Foreskin fibroblast (primary cell): ENCODE measurements at places on chromosomes 1 and 21.

DNA sequence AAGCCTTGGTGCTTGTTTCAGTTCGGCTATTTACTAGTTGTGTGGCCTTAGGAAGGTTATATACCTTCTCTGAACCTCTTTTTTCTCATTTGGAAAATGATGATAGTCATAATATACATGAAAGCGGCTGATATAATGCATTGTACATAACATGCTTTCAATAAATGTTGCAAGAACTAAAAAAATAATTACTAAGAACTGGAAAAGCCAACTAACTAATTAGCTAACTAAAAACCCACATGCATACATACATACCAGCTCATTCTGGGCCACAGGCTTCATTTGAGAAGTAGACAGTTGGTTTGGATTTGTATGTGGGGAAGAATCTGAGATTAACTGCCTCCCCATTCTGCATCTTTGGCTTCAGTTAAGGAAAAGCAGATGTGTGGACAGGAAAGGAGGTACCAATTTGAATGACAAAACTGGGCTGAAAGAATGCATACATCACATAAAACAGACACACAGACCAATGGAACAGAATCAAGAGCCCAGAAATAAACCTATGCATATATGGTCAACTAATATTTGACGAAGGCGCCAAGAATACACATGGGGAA, 217.9 kb downstream of the TM2D1 start:
- peak; percentile 48 for DNase-seq

GRCh38 chr1:94554580-94554979, 13.0 kb upstream of the F3 start:
- no peak for DNase-seq

GRCh38 chr1:15755646-15756040, 3.0 kb upstream of the FBLIM1 start:
- no peak for DNase-seq

GRCh38 chr1:77024500-77024899, 157.2 kb downstream of the ST6GALNAC5 start:
- DNase-seq, result no peak

GRCh38 chr1:58592522-58593134, 15.6 kb upstream of the TACSTD2 start:
- peak; percentile 97 for DNase-seq

- no peak for DNase-seq
Observed at GRCh38 chr1:223413216-223413615, 20.0 kb downstream of the CCDC185 start.

GRCh38 chr1:246888522-246888921, 43.2 kb downstream of the AHCTF1 start:
- DNase-seq, result no peak

- DNase-seq, result no peak
Observed at GRCh38 chr21:34923202-34923601, 125.9 kb downstream of the RUNX1 start.
